Activated B cell treated with CpG ODN at 0.5 μM for 24 hours (primary cell): ENCODE measurements at places on chromosomes 12 and 14.

DNA sequence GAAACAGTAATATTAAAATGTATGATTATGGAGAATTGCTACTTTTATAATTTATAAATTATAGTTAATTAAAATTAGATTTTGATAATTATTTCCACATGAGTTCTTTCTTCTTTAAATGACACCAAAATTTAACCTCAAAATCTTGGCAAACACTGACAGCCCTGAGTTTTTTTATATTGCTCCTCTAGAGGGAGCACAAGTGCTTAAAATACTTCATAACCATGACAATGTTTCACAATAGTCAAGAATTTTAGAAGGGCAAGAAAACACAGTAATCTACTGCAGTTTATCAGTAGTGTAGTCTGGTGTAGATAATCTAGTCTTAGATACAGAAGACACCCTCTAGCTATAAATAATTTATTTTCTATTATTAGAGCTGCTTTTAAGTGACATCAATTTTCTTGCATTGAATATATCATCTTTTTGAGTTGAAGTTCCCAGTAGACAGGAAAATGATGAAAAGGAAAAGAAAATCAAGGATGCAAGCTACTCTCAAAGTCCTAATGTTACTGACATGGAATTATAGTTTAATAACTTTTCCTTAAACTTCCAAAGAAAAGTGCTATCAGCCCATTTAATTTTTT is 14.3 kb upstream of the PTGER2 start:
- DNase-seq = no peak

- no peak for DNase-seq
Measured at GRCh38 chr14:30337456-30337855, 221.5 kb upstream of the G2E3 start.

GRCh38 chr12:117067638-117068037 is 31.6 kb downstream of the TESC start:
- DNase-seq = no peak

DNA sequence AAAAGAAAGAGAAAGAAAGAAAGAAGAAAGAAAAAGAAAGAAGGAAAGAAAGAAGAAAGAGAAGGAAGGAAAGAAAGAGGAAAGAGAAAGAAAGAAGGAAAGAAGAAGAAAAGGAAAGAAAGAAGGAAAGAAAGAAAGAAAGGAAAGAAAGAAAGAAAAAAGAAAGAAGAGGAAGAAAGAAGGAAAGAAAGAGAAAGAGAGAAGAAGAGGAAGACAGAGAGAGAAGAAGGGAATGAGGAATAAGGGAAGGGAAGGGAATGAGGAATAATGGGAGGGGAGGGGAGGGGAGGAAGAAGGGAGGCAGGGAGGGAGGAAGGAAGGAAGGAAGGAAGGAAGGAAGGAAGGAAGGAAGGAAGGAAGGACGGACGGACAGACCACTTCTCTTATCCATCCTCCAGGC is 246.9 kb downstream of the ADAMTS20 start:
- no peak for DNase-seq

GRCh38 chr12:86193931-86194330 is 62.3 kb downstream of the MGAT4C start:
- DNase-seq = no peak

- no peak for DNase-seq
Measured at GRCh38 chr12:55720894-55721444, 776 bp downstream of the RDH5 start.

- DNase-seq = no peak
Measured at GRCh38 chr14:105417690-105418121, 1.9 kb upstream of the MTA1 start.

- no peak for DNase-seq
Measured at GRCh38 chr14:62056789-62057188, 294.6 kb downstream of the SNAPC1 start.
